Kidney tubule cell (primary cell): ENCODE measurements at places on chromosomes 5 and 9.

GRCh38 chr5:127492854-127493738, 24.3 kb upstream of the PRRC1 start:
- peak; percentile 50 for DNase-seq

GRCh38 chr5:151141535-151141934, 16.0 kb downstream of the ANXA6 start:
- peak; percentile 39 for DNase-seq

DNA sequence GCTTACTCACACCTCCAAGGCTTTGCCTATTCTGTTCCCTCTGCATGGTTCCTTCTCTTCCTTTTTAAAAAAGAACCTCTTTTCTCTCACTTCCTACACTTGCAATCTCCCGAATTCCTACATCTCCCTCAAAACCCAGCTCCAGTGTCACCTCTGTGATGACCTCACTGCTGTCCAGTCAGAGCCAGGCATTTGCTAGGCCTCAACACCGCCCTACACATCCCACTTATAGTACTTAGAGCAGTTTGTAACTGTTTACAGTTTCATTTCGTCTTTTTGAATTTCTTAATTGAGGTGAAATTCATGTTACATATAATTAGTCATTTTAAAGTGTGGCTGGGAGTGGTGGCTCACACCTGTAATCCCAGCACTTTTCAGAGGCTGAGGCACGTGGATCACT, 30.8 kb downstream of the CD14 start:
- no peak for DNase-seq

DNA sequence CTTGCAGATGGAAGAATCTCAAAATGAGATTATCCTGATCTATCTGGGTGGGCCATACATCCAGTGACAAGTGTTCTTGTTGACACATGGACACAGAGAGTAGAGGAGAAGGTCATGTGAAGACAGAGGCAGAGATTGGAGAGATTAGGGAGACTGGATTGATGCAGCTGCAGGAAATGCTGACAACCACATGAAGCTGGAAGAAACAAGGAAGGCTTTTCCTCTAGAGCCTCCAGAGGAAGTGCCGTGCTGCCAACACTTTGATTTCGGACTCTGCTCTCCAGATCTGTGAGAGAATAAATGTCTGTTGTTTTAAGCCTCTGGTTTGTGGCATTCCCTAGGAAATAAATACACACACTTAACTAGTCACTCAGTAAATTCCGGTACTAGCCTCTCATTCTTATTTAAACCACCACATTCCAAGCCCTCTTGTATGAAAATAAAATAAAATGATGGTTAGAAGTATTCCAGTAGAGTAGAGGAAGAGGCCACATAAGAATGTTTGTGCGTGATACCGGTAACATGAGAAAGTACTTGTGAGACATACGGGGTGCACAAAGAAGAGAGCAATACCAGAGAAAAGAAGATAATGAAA, 110.9 kb upstream of the DMAC1 start:
- peak; percentile 6 for DNase-seq

GRCh38 chr5:33558489-33558888, 117.7 kb downstream of the TARS1 start:
- DNase-seq = no peak

DNA sequence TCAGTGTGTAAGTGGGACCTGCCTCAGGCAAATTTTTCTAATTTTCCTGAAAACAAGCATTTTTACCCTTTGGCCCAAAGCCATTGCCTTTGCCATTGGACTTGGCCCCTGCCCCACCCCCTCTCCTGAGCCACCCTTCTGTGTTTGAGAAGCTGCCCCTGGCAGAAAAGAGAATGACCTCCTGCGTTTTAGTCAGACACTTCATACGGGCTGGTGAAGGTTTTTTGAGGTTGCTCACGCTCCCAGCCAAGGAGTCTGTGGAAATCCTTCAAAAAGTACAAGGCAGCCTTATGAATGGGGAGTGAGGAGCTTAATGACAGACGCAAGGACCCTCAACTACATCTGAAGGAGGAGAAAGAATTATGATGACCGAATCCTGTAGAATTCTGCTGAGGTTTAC, 308.9 kb downstream of the SLIT3 start:
- DNase-seq = no peak

GRCh38 chr5:57684299-57684702, 201.7 kb upstream of the ACTBL2 start:
- DNase-seq = peak; percentile 85

GRCh38 chr5:151054709-151055108, 26.1 kb downstream of the TNIP1 start:
- DNase-seq = no peak

- DNase-seq = no peak
These were observed 45.0 kb downstream of the PRR16 start for GRCh38 chr5:120509053-120509452.

GRCh38 chr9:123710299-123710698, 219.6 kb downstream of the DENND1A start:
- peak; percentile 92 for DNase-seq

DNA sequence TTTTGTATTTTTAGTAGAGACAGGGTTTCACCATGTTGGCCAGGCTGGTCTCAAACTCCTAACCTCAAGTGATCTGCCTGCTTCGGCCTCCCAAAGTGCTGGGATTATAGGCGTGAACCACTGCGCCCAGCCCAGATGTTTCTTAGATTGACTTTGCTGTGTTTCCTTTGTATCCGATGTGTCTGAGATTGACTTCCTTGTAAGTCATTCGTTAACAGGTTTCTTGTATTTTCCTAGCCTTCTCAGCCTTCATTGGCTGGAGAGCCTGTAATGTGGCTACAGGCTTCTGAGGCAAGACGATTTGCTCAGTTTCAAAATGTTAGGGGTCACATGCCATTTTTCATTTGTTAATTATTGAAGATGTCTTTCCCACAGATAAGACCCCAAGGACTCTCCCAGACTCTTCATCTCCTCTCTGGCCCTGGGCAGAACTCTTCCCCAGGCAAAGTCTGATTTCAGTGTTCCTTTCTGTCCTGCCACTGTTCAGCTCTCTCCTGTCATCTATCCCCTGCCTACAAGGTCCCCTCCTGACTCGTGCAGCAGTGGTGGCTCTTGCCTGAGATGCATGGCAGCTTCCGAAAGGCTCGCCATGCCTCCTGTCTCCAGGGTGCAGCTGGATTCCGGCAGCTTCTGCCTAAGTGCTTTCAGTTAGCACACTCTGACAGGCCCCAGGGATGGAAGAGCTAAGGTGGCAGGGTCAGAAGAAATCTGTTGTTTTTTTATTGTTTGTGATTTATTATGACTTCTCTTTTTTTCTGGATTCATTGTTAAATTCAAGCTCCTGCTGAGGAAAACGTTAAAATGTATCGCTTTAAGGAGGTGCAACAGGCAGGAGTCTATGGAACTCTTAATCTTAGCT, 206.4 kb downstream of the AOPEP start:
- peak; percentile 49 for DNase-seq

GRCh38 chr5:66702426-66702825, 106.2 kb downstream of the MAST4 start:
- DNase-seq = no peak

DNA sequence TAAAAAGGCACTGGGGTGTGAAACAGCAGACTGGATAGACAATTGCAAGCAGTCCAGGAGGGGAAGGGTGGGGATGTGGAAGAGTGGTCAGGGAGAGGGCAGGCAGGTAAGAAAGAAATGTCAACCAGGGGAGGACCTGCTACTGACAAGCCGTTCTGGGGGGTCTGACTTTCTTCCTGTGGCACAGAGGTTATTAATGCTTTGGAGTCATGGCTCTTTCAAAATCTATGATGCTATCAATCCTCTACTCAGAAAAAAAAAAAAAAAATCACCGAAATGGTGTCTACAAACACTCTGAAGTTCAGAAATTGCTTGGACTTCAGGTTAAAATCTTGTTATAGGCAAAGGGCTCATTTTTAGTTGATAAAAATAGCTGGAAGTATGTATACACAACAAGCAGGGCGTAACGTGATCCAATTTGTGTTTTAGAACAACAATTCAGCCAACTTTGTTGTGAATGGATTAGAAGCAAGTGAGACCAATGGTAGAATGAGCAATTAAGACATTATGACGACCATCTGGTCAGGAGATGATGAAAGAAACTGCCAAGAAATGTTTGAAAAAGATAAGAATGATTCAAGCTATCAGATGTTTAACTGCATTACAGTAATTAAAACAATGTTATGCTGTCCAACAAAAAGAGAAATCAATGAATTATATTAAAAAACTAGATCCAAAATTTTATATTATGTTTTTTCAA, 255.2 kb downstream of the DEPDC1B start:
- DNase-seq = no peak

DNA sequence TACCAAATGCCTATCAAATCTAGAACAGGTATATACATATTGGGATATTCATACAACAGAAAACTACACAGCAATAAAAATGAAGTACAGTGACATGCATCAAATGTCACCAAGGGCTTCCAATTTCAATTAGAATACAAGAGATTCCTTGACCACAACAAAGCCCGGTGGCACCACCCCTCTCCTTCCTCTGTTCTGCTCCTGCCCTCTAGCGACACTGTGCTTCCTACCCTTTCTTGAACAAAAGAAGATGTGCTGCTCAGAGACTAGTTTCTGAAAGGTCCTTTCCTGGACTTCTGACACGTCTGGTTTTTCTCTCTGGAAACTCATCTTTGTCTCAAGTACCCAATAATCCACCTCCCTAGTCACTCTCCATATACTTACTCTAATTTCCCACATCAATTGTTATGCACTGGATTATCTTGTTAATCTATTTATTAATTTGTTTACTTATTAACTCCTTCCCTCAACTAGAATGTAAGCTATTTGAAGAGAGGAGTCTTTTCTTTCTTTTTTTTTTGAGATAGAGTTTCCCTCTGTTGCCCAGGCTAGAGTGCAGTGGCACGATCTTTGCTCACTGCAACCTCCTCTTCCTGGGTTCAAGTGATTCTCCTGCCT, 70.4 kb upstream of the CTSV start:
- peak; percentile 72 for DNase-seq

DNA sequence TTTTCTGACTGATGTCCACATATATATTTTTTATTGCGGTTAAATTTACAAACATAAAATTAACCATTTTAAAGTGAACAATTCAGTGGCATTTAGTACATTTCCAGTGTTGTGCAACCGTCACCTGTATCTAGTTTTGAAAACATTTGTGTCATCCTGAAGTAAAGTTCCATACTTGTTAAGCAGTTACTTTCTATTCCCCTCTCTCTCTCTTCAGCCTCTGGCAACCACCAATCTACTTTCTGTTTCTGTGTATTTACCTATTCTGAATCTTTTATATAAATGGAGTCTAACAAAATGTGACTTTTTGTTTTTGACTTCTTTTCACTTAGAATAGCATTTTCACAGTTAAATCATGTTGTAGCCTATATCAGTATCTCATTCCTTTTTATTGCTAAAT, 480.1 kb upstream of the SMARCA2 start:
- DNase-seq = no peak

GRCh38 chr9:908536-909205, 67.2 kb downstream of the DMRT1 start:
- DNase-seq = no peak

GRCh38 chr5:10838038-10838437, 77.0 kb upstream of the DAP start:
- DNase-seq = no peak

- DNase-seq = peak; percentile 42
These were observed 3.0 kb downstream of the ZSWIM6 start for GRCh38 chr5:61334868-61335615.

DNA sequence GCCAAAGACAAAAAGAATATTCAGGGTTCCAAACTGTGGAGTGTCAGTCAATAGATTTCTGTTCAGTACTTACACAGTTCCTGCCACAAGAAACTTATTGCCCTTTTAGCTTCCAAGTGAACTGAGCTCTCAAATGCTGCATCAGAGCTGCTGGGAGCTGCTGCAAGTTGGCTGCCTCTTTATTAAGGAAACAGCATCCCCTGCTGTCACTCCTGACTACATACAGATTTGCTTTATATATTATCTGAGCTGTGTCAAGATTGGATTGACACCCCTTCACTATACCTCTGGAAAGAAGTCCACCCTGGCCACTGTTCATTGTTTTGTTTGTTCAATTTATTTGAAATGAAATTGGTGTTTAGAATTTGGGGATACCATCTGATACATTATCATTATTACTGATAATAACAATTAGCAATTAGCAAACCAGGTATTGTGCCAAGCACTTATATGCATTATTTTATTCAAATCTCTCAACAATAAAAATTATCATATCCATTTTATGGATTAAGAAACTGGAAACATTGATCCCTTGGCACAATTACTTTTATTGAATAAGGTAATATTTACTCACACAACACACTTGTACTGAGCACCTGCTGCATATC, 16.4 kb upstream of the C5orf58 start:
- peak; percentile 70 for DNase-seq

GRCh38 chr9:124716808-124717207, 54.3 kb downstream of the NR6A1 start:
- peak; percentile 56 for DNase-seq

GRCh38 chr5:160442824-160443431, 21.3 kb downstream of the PTTG1 start:
- DNase-seq = no peak

DNA sequence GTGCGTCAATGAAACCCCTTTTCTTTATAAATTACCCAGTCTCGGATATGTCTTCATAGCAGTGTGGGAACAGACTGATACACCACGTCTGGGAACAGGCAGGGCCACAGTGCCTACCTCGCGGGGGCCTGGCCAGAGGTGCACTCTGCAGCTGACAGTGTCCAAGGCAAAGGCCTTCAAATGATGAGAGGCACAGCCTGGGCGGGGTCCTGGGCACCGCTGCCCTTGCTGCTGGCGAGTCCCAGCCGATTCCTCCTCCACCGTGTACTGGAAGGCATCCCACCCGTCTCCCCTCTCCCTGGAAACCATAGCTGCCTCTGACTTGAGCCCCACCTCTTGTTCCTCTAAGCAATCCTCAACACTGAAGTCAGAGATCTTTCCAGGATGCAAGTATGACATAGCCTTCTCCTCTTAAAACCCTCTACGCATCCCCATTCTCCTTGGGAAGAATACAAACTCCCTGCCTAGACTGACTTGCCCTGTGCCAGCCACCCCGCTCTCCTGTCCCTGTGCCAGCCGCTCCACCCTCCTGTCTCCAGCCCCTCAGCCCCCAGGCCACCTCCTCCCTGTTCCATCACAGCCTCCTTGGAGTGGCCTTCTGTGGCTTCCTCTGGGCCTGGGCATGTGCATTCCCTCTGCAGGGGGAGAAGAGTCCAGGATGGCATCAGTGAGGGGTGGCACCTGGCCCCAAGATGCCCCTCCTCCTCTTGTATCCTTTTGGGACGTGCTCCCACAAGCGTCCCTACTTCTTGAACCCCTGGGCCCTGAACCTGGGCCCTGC, 8.1 kb upstream of the COL5A1 start:
- no peak for DNase-seq
